ENCODE measurements at places on chromosomes 2 and 18.

DNA sequence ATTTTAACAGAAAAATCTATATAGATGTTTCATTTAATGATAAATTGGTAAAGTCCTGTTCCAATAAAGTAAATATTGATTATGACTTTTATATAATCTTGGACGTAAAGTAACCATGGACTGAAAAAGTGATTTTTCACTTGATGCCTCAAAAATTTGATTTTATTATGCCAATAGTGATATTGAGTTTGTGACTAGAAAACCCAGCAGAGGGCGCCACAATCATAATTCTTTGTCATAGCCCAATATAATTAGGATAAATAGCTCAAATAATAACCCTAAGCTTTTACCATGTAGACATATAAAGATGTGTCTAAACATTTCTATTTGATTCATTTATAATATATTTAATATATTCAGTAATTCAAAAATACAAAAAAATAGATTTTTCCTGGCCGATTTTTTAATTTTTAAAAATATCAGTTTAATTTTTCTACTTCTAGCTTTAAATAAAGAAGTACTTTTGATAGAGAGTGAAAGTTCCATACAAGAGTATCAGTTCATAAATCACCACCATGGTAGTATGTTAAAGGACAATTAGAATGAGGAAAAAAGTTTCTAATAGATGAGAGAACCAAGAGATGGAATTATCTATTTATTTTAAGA is 30.7 kb downstream of the CAMKMT start:
- no peak for DNase-seq

- no peak for DNase-seq
Measured at GRCh38 chr2:99708231-99708630, 218.4 kb upstream of the REV1 start.

DNA sequence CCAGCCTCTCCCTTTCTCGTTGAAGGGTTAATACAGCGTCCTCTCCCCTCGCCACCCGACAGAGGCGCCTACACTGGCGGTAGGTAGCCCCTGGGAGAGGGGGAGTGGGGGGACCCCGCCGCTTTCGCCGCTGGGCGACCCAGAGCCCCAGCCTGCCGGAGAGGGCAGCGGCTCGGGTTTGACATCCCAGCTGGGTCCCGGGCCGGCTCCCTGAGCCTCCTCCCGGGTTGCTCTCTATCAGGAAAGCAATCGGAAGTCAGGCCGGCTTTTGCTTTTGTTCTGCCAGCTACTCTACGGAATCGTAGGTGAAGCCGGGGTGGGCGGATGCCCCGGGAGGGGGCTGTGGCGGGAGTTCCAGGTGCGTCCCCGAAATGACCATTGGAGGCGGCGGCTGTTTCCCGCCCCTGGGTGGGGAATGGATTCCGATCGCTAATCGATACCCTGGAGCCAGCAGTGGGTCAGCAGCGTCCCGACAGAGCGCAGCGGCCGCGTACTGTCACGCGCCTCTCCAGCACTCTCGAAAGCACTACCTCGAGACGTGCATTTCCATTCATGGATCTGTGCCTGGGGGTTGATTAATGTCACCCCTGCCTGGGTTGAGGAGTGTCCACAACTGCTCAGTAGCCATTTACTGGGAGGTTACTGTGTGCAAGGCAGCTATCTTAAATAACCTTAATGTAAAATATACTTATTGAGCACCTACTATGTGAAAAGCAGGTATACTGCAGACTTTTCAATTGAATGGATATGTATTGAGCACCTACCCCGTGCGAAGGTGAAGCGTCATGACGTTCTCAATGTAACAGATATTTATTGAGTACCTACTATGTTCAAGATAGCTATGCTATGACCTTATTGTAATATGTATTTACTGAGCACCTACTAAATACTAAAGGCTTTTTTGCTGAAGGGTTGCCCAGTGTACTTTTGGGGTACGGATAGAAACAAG is 1.1 kb downstream of the MAPK4 start:
- no peak for DNase-seq

DNA sequence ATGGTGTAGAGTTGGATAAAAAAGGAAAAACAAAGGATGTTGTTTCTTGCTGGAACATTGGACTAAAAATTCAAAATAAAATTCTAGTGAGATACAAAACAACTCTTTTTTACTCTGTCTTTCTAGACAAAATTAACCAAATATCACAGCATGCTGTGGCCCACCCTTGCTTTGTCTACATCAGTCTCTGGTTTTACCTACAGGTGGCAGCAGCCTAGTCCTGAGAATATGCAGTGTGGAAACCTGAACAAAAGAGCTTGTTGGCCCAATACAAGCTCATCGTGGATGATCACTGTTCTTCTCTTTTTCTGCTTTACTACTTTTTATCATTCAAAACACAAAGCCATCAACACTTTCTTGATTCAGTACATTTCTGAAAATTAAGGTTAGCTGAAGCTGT is 210.4 kb downstream of the CDH19 start:
- DNase-seq = no peak

DNA sequence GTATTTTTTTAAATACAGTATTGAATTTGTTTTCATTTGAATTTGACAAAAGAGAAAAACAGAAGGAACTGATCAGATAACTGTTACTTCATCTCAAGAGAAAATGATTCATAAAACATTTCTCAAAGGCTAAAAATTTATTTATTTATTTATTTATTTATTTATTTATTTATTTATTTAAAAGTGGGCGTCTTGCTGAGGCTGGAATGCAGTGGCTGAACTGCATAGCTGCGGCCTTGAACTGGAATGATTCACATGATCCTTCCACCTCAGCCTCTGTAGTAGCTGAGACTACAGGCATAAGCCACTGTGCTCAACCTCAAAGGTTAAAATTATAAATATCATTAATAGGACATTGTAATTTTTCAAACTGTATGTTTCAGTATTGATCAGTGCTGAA is 4.5 kb upstream of the PUM2 start:
- no peak for DNase-seq

DNA sequence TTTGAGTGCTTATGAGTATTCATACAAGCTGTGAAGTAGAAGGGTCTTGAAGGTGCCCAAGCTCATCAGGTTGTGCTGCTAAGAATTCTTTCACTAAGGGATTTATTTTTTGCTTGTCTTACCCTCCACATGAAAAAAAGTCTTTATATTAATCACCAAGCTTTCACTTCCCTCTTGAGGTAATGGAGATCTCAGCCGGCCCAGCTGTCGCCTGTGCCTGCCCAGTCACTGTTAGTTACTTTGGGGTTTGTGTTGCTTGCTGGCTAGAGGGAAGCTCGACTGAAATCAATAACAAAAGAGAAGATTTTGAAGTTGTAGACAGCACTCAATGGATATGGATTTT is 21.9 kb downstream of the MC2R start:
- DNase-seq = no peak

DNA sequence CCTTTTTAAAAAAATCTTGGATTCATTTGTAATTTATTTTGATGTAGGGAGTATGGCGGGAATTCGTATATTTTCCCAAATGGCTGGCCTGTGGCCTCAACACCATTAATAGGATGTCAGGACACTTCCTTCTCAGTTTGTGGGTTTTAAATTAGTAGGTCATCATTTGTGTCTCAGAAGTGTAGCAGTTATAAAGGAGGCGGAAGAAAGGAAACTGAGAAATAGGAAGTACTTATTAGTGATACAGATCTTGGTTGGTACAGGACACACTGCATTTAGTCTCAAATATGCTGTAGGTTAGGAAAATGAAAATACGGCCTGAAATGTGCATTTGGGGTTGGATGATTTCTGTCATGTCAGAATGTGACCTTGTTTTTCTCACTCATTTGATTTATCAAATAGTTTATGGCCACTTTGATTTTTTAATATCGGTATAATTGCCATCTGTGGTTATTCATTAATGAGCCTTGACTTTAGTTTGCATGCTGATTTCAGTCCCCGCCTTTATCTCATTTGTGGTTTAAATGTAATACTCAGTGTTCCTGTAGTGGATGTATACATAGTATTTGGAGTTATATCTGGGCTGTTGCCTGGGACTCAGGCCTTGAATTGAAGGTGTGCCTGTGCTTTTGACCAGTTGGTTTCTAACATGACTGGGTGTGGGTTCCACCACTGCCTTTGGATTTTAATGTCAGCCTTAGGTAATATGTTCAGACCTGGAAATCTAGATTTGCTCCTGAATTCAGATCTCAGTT is 31.4 kb downstream of the ZCCHC2 start:
- no peak for DNase-seq

GRCh38 chr2:38076152-38076709 is 280 bp upstream of the CYP1B1 start:
- DNase-seq = peak; percentile 77

DNA sequence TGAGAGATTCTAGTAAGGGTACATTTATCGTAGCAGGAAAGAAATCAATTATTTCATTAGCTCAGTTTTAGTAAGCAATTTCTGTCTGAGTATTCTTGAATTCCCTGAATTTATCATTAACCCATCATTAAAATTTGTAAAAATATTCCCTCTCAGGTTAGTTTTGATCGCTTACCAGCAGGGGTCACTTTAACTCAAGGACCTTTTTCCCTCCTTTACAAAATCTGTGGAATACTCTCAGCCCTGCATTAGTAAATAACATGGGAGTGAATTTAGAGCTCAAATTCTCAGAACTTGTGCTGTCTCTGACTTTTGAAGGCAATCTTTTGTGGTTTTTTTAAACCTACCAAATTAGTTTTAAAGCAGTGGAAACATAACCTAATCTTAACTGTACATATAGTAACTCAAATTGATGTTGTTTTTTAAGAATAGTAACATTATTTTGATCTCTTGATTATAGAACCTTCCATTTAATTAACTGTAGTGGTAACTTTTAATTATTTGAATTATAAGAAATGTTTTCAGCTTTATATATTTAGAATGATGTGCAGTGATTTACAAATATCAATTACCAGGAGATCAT is 97.2 kb downstream of the AGPS start:
- no peak for DNase-seq

DNA sequence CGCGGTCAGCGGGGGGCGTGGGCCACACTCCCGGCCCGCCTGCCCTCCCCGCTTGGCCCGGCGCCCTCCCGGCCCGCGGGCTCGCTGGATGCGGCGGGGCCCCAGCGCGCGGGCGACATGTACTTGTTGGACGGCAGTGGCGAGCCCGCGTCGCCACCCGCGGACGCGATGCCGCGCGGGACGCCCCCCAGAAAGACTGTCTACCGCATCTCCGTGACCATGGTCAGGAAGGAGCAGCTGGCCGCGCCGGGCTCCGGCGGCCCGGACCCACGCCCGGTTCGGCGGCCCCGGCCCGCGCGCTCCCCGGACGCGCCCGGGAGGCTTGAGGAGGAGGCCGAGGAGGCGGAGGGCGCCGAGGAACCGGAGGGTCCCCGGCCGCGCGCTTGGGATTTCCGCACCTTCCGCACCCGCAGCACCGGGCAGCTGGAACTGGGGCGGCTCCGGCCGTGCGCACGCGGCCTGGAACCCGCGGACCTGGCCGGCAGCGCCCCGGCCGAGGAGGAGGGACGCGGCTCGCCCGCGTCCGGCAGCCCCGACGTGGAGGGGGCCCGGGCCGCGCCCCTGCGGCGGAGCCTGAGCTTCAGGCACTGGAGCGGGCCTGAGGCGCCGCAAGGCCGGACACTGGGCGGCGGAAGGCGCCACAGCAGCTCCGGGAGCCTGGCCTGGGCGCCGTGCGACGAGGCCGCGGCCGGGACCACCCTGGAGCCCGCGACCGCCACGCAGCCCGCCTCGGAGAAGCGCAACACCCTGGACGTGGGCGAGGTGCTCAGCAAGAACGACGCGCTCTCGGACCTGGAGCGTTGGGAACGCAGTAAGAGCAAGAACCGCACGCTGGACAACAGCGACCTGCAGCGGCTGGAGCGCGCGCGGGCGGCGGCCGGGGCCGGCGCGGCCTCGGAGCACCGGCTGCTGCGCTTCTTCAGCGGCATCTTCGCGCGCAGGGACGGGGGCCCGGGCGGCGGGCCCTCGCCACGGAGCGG is 176.4 kb downstream of the AGAP1 start:
- DNase-seq = no peak

DNA sequence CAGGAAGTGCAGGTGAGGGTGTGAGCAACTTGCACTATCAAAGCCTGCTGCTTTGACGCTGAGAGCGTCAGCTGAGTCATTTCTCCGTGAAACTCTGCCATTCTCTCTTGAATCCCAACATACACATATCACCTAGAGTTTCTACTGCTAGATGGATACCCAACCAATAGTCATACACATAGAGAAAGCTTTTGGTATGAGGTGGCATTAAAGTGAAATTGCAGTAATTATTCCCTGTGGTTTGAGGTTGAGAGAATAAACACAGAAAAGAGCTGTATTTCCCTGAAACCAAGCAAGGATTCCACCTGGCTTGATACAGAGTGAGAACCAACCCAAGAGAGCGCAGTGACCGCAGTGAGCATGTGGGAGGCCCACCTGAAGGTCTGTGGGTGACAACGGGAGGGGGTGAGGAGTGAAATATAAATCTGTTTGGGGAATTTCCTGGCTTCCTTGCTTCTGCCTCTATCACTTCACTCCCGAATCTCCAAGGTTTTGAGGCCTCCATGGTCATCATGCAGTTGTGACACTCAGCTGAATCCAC is 28.8 kb upstream of the TMEM18 start:
- no peak for DNase-seq

GRCh38 chr2:177816766-177817165 is 255.8 kb downstream of the PDE11A start:
- DNase-seq = no peak

GRCh38 chr18:25174324-25174723 is 177.6 kb downstream of the ZNF521 start:
- no peak for DNase-seq

DNA sequence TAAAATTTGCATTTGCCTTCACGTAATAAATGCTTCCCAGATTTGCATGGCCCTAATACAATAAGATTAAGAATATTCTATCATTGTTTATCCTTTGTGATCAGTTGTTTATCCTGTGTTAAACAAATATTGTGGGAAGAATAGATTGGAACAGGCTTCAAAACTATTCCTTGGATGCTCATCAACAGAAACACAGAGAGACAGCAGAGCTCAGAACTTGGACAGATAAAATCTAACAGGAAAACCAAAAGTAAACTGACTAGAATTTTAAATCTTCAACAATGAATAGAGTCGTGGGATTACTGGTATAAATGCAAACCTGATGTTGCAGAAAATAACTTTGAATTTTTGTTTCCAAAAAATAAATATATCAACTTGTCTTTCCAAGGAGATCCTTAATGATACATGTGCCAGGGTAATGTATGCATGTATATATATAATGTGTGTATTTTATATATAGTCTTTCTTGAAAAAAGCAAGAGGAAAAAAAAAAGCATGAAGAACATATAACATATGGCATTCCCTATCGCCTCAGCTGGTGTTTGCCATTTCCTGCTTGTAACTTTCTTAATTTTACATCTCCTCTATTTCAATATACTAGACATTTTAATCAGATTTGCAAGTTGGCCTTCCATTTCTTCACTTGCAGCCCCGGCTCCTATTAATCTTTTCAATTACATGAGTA is 59.9 kb upstream of the TANK start:
- no peak for DNase-seq

- no peak for DNase-seq
Measured at GRCh38 chr2:229856413-229856812, 65.4 kb downstream of the TRIP12 start.
